ENCODE measurements at places on chromosomes 3 and 15.

DNA sequence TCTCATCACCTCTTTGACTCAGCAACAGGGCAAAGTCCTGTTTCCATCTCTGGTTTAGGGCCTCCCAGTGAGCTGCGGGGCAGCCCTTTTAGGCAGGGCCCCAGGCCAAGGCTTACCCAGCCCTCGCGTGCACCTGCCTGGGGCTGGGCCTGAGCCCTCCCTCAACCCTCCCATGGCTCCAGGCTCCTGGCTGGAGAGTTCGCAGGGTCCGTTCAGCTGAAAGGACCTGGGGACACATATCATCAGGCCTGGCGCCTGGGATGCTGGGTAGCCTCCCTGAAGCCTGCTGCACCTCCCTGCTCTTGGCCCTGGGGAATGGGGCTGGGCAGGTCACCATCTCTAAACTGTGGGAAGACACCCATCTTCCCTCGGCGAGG is 29.7 kb downstream of the HDAC11 start:
- no peak for DNase-seq

DNA sequence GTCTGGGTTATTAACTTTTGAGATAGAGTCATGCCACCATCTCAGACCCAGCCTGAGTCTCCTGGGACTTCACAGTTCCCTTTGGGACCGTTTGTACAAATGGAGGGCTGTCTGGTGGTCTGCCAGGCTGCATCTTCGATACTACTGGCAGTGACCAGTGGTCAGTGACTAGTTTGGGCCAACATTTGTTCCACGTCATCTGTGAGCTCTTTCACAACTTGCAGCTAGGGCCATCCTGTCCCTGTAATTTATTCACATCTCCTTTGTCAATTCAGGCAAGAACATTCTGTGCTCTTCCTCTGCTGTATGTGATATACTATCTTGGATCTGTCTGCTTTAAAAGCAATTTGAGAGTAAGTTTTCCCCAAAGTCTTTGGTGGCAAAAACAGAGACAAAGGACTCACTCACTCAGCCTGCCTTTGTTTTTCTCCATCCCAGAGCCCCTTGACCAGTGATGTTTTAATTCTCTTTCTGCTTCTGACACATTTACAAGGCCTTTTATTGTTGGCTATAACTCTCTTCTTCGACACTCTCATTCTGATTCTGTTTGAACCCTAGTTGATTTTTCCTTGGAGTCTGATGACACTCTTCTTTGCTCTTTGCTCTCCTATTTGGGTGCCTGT is 353.4 kb downstream of the EPHB1 start:
- no peak for DNase-seq

DNA sequence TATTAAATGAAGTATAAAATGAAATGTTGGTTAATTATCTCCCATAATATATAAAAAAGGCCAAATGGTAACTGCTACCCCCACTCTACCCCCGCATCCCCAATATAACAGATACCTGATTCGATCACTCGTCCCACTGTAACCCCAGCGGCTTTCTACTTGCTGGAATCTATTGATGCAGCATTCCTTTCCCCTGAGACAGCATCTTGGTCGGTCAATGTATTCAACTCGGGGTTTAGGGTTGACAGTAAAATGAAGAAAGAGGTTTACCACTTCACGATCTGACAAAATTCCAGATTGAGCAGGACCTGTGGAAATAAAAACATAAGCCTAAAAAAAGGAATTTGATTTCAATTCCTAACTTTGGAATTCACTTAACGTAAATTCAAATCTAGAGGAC is 18.6 kb upstream of the C15orf40 start:
- no peak for DNase-seq

DNA sequence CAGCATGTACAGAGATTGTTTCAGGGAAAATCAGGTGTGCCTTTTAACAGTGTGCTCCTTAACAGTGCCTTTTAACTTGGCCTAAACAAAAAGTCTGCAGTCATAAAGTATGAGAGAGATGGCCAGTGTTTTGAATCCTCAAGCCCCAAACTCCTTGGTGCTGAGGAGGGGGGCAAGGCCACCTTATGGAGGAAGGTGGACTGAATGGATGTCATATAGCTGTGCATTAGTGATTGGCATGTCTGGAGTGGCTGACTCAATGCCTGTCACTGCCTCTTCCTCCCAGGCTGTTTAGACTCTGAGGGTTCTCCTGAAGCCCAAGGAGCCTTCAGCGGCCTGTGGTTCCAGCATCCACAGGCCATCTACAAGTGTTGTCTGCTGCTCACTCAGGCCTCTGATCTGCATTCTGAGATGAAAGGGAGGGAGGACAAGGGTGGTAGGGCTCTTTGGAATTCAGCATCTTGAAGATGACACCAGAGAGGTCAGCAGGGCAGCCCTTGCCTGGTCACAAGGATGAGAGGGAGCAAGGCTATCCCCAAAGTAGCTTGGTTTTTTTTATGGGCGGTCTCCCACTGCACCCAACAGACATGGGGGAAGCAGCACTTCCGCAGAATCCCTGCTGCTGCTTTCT is 1.5 kb downstream of the FOXL2NB start:
- no peak for DNase-seq

All from activated naive CD4-positive, alpha-beta T cell treated with Interleukin-2 at 50 U/mL for 16 hours (primary cell).